Activated T-helper 2 cell treated with anti-CD3 and anti-CD28 coated beads, Interferon-gamma antibody, Interleukin-2, Interleukin-4, amounts not matched to agents 10 μg/mL and 5 μg/mL and 100 μg/mL, durations not matched to agents 14 hours and 24 hours and 36 hours (primary cell): ENCODE measurements at places on chromosomes 5 and 9.

- DNase-seq = no peak
Measured at GRCh38 chr5:10724781-10725507, 36.1 kb downstream of the DAP start.

DNA sequence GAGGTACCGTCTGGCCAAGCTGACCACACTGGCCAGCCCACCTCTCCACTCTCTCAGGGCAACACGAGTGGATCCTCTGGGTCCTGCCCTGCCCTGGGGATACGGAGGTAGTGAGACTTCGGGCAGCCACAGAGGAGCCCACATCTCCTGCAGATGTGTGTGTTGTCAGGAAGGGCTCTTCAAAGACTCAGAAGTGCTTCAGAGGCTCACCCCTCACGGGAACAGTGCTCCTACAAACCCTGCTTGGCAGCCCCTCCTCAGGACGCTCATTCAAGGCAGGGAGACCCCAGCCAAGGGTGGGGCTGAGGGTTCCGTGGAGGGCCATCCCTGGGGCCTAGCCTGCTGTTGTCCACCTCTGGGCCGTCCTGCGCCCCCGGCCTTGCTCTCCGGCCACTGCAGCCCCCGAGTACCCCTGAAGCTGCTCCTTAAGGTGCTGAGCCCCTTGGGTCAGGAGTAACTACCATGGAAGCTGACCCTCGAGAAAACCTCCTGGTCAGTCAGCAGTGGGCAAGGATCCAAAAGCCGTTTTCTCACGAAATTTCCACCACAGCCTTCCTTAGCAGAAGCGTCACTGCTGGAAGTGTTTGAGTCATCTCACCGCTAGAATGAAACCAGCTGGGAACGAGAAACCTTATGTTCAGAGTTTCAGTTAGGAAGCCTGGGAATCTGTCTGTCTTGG, 23.2 kb upstream of the LRRC14B start:
- no peak for DNase-seq

DNA sequence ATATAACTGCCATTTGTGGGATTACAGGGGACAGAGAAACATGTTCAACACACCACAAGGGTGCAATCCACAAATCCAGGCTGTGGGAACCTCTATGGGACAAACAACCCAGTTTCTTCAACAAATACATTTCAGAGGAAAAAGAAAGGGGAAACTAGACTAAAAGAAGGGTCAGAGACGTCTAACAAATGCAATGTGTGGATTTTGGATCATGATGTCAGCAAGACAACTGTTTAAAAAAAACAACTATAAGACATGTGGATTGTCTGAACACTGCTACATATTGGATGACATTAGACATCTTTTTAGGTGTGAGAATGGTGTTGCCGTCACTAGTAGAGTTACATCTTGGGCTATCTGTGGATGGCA, 3.9 kb upstream of the RALGDS start:
- no peak for DNase-seq

DNA sequence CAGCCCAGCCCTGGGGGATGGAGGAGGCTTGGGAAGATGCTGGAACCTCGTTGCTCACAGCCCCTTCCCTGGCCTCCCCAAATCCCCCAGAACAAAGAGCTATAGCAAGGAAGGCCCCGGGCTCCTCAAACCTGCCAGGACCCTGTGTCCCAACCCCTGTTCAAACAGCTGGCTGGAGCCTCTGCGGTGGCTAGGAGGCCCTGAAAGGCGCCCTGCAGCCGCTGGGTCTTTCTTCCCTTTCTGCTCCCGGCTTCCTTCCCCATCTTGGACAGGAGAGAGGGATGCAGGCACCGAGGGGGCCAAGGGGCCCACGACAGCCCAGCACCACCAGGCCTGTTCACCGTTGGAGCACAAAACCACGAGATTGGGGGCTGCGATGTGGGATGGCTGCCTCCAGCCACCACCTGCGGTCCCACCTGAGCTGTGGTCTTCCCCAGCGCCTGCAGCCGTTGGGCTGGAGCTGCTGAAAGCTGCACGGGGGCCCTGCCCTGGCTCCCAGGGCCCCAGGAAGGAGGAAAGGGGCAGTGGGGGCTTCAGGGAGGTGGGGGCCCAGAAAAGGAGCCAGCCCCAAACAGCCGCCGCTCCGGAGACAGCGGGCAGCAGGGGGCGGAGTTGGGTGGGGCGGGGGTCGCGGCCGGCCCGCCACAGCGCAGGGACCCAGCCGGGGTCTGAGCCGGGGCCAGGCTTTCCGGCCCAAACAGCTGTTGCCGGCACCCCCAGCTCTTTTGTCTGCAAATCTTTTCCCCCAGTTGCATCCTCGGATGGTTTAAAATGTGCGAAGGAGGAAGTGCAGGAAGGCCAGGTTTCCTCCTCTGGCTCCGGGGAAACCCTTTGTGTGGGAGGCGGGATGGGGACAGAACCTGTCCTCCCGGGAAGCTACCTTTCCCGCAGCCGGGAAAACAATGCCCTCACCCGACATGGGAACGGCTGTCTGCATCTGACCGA, 16.1 kb downstream of the NOTCH1 start:
- no peak for DNase-seq

DNA sequence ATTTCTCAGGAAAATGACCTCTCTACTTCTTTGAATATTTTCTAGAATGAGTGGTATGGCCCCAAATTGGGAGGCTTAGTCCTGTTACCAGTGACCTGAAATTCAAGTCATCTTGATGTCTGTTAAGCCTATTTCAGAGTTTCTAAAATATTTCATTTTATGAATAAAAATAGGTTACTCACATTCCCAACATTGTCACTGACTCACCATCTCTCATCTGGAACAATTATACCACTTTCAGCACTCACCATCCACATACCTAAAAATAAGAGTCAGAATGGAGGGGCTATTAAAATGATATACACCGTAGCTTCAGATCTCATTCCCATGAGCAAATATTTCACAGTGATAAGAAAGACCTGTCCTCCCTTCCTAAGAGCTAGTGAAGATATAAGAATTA, 71.8 kb downstream of the KIAA1958 start:
- no peak for DNase-seq

GRCh38 chr5:111278858-111279504, 54.8 kb downstream of the CAMK4 start:
- peak; percentile 74 for DNase-seq

DNA sequence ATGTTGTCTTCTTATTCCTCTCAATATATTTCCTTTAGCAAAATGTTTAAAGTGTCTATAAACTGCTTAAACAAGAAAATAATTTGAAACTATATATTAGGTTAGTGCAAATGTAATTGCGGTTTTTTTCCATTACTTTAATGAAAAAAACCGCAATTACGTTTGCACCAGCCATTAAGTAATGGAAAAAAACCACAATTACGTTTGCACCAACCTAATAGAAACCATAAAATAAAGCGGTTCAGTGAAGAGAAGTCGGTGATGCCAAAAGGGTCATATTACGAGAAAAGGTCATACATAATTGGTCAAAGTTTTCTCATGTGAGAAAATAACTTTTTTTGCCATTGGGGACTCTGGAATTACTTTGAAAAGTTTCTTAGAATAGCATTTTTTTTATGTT, 385.6 kb upstream of the ST8SIA4 start:
- DNase-seq = no peak

DNA sequence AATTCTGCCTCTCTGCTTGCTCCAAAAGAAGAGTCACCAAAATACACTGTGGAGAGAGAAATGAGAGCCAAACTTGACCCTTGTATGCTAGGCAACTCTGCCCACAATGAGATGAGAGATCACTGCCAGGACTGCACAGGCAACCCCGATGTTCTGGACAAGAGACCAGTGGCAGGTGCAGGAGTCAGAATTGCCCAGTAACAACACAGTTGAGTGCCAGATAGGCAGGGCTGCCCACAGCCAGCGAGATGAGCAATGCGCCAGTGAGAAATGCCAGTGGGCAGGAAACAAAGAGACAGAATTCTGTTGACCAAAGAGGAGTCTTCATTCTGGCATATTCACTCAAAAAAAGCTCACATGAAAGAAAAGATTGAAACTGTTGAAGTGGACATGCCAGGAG, 570.7 kb downstream of the CAAP1 start:
- DNase-seq = no peak

GRCh38 chr5:118253225-118254061, 734.9 kb downstream of the DTWD2 start:
- no peak for DNase-seq

DNA sequence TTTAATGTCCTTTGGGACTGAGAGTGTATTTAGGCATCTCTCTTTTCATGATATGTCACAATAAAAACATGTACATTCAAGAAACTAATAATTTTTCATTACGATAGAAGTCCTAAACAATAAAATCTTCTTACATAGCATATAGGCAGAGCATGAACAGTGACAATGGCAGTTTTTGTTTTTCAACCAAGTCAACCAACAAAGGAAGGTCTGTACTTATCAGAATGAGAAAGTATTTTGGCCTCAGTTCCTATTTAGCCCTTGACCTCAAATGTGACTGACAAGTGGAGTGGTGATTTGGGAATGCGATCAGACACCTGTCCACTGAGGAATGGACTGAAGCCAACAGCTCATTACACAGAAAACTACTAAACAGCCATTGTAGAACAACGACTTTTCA, 219.5 kb downstream of the TMEM161B start:
- DNase-seq = no peak

GRCh38 chr9:30280229-30280900, 2104.1 kb upstream of the ACO1 start:
- no peak for DNase-seq

DNA sequence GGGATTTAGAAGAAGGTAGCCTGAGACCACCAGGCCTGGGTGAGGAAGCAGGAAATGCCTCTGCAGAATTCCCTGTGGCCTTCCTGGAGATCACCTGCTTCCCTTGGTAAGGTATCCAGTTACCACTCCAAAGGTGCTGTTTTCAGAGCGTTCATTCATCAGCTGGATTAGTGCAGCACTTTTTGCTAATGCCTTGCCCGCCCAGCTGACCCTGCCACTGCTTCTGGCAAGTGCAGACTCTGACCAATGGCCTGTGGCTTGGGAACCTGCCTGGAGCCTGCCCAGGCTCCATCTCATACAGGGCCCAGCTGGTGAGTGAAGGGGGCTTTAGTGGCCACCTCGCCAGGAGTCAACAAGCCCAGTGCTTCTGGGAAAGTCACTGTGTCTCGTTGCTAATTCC, 48.6 kb downstream of the FOXI1 start:
- no peak for DNase-seq

DNA sequence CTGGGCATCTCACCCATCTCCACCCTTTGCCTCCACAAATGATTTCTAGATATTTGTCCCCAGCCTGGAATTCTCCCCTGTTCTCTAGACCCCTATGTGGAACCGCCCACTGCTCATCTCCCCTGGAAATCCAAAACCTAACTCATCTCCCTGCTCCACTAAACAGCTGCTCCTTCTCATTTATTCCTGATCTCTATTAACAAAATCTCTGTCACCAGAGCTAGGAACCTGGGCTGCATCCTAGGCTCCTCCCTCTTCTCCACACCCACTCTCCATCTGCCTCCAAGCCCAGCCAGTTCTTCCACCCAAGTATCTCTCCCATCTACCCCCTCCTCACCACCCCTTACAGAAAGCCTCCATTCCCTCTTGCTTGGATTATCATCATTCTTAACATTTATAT, 24.0 kb upstream of the SYNPO start:
- DNase-seq = no peak

DNA sequence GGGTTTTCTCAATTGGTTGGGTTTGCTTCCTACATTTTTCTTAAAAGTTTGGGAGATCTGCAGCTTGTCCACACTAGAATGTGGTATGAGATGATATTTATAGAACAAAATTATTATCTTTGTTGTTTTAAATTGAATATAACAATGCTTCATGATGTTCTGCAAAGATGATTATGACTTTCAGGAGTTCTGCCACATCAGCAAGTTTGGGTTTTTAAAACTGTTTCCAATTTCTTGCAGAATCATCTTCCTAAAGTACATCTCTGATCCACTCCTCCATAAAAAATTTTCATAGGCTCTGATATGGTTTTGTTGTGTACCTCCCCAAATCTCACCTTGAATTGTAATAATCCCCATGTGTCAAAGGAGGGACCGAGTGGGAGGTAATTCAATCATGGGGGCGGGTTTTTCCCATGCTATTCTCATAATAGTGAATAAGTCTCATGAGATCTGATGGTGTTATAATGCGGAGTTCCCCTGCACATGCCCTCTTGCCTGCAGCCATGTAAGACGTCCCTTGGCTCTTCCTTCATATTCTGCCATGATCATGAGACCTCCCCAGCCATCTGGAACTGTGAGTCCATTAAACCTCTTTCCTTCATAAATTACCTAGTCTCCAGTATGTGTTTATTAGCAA, 119.1 kb upstream of the PTGER4 start:
- DNase-seq = no peak

- DNase-seq = no peak
Measured at GRCh38 chr9:127163409-127163808, 41.0 kb upstream of the ANGPTL2 start.

DNA sequence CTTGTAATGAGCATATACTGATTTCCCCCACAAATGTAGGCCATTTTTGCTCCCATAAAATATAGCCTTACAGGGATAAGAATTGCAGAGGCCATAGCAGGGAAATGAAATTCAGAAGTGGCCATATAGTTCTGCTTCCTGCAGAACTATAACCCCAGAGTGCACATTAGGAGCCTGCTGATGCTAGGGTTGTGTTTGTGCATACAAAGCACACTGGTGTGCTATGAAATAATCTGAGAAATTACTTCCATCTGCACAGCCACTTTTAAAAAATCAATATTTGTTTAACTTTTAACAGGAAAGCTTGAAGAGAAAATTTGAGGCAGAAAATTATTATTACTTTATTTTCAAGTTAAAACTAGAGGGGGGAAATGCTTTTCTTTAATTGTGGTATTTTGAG, 380.3 kb downstream of the MRPS30 start:
- DNase-seq = no peak
